Progenitor cell of endocrine pancreas (in vitro differentiated cells): ENCODE measurements at places on chromosomes 3 and 15. TPM values are rescaled to one million over a fixed set of nuclear protein-coding genes. Genes with fewer than 3 reads are reported as not detected.

Gene WDR73
- total RNA-seq: 65.7 and 69.8 TPM in 2 replicates

Gene LIPC
- 4.4 and 5.9 TPM in 2 replicates for total RNA-seq

Gene DNAH12
- total RNA-seq: 1.1 and 1.2 TPM in 2 replicates

Gene NCEH1
- total RNA-seq: 2.1 and 2.5 TPM in 2 replicates

Gene ZPLD1
- not detected in 2 replicates for total RNA-seq

DNA sequence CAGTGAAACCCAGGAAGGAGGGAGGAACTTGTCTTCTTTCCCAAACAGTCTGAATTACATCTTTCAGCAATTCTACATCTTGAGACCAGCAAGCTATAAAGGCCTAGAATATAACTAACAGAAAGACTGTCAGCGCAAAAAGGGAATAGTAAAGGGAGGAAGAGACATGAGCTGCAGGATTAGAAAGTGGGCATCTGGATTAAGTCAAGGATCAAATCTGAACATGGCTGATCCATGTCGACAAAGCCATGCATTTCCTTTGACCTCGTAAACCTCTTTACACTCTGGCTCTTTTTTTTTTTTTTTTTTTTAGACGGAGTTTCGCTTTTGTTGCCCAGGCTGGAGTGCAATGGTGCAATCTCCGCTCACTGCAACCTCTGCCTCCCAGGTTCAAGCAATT, 35.4 kb upstream of the KCNMB3 start:
- peaks cover 2% of the 10 kb centered on the region for H3K4me1 ChIP-seq
- H3K4me3 ChIP-seq: no peak overlapping the region
- H3K27me3 ChIP-seq: no peaks in the 10 kb centered on the region

- peaks cover 40% of the 10 kb centered on the region for H3K27me3 ChIP-seq
- peaks cover 4% of the 10 kb centered on the region for H3K4me1 ChIP-seq
- no peak overlapping the region for H3K27ac ChIP-seq
These were observed 3.5 kb upstream of the CPNE4 start for GRCh38 chr3:132038198-132038825.

- DNase-seq: no peak
- H3K36me3 ChIP-seq: peaks cover 14% of the 10 kb centered on the region
- H3K27me3 ChIP-seq: no peaks in the 10 kb centered on the region
- H3K27ac ChIP-seq: no peak overlapping the region
These were observed 21.4 kb downstream of the FEM1B start for GRCh38 chr15:68298882-68299381.

- DNase-seq: no peak
- peaks cover 40% of the 10 kb centered on the region for H3K4me1 ChIP-seq
- H3K36me3 ChIP-seq: peaks cover 10% of the 10 kb centered on the region
- no peak overlapping the region for H3K4me3 ChIP-seq
- H3K27me3 ChIP-seq: no peaks in the 10 kb centered on the region
These were observed 421.4 kb downstream of the SHQ1 start for GRCh38 chr3:72426618-72427397.

- peak overlapping the region; percentile 100 for H3K4me3 ChIP-seq
- H3K4me1 ChIP-seq: peaks cover 17% of the 10 kb centered on the region
- no peaks in the 10 kb centered on the region for H3K27me3 ChIP-seq
These were observed 413 bp downstream of the NUSAP1 start for GRCh38 chr15:41333026-41333562.

DNA sequence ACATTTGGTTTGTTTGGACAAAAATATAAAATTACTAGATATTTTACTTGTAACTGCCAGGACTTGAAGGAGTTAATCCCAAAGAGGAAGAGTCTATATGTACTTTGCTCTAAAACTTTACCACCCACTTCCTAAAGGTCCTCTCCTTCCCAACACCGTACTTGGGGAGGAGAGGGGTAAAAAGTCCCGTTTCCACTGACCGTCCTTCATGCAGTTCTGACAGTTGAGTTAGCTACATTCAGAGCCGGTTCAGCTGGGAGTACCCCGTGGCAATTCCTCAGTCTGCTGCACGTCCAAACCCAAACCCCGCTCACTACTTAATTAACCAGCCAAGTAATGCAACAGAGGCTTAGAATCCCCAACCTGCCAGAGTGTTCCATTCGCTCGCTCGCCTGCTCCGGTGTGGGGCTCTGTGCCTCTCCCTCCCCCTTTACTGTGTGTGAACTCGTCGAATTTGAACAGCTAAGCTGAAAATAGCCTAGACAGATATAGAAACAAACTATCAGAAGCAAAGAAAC, 519.7 kb downstream of the FOXP1 start:
- no peak overlapping the region for H3K4me3 ChIP-seq
- H3K36me3 ChIP-seq: no peaks in the 10 kb centered on the region
- peaks cover 51% of the 10 kb centered on the region for H3K4me1 ChIP-seq
- no peak overlapping the region for H3K27ac ChIP-seq
- no peaks in the 10 kb centered on the region for H3K27me3 ChIP-seq
- DNase-seq: no peak

DNA sequence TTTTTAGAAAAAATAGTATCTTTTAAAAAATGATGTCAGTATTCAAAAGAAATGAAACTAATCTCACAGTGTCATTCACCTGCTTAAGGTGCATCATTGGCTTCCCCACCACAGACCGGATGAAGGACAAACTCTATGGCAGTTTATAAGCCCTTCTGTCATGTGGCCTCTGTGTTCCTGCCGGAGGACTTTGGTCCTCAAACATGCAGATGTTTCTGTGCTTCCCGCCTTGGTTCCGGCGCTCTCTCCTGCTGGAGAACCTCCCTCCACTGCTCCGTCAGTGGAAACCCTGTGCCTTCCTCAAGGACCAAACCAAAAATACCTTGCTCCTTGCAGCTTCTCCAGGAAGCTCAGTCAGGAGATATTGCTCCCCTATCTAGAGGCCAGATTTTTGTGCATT, 326.3 kb downstream of the UACA start:
- H3K27me3 ChIP-seq: peaks cover 64% of the 10 kb centered on the region
- H3K36me3 ChIP-seq: no peaks in the 10 kb centered on the region
- no peak overlapping the region for H3K27ac ChIP-seq
- peaks cover 15% of the 10 kb centered on the region for H3K4me1 ChIP-seq
- no peak overlapping the region for H3K4me3 ChIP-seq

DNA sequence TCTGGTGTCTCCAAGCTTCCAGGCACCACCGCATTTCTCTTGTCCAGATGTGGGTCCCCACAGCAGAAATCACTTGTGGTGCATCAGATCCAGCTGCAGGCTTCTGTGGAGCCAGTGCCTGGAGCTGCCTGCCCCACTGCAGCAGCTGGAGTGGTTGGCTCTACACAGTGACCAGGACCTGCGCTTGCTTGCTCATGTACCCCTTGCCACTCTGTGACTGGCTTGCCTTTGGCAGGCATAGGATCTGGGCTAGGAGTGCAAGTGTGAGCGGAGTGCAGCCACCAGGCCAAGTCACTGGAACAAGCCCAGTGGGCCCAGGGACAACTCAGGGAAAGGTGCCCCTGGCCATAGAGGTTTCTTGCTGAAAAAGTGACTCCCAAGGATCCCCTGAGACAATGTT, 1400.0 kb upstream of the ALCAM start:
- H3K4me1 ChIP-seq: peaks cover 11% of the 10 kb centered on the region
- H3K36me3 ChIP-seq: no peaks in the 10 kb centered on the region
- no peak for DNase-seq
- no peak overlapping the region for H3K4me3 ChIP-seq
- no peaks in the 10 kb centered on the region for H3K27me3 ChIP-seq

GRCh38 chr3:55085231-55085630, 157.4 kb upstream of the LRTM1 start:
- peaks cover 37% of the 10 kb centered on the region for H3K27me3 ChIP-seq
- no peak overlapping the region for H3K27ac ChIP-seq
- H3K4me1 ChIP-seq: no peaks in the 10 kb centered on the region
- H3K36me3 ChIP-seq: no peaks in the 10 kb centered on the region
- DNase-seq: no peak

DNA sequence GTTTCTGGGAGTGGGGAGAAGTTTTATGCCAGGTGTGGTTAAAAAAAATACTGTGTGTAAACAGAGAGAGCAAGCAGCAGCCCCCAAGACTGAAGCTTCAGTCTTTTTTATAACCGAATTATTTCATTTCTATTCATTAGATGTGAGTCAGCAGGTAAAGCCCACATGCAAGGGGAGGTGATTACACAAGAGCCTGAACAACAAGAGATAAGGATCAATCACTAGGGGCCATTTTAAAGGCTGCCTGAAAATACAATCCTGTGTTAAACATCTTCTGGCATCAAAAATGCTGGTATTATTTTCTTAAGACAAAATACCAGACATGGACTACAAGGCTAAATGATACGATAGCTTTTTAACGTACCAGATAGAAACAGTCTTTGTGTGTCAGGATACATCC, 217.3 kb downstream of the SUCLG2 start:
- H3K27me3 ChIP-seq: no peaks in the 10 kb centered on the region
- no peaks in the 10 kb centered on the region for H3K4me1 ChIP-seq
- peaks cover 14% of the 10 kb centered on the region for H3K36me3 ChIP-seq
- no peak for DNase-seq
